NCI-H1436 treated with DMSO at 0.1 percent for 48 hours (cell line): ENCODE measurements at places on chromosomes 3 and 15.

DNA sequence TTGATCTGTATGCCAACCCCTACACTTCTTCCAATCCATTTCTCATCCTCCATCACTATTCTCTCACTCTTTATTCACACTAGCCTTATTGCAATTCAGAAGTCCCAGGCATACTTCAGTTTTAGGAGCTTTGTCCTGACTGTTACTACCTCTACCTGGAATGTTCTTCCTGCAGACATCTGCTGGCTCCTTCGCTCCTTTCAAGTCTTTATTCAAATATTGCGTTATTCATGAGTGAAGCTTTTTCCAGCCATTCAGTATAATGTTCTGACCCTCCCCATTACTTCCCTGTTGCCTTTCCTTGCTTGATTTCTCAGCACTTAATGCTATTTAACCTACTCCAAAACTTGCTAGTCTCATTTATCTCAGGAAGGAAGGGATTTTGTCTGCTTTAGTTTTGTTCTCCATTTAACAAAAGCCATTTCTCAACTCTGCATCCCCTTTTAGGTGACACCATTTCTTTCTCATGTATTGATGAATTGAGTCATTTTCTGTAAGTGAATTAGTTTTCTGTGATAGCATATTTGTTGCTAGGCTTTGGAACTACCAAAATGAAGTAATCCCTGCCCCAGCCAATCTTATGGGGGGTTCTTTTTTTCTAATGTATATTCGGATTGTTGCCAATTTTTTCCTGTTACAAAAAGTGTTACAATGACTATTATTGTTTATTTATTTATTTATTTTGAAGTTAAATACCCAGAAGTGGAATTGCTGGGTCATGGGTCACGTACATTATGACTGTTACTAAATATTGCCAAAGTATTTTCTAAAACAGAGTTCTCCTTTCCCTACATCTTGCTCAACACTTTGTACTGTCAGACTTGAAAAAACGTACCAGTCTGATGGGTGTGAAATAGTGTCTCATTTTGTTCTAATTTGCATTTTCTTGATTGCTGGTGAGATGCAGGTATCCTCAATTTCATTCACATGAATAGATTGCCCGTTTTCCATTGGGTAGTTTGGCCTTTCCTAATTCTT is 9.4 kb downstream of the ATP11B start:
- no peak for DNase-seq

- DNase-seq = no peak
Observed at GRCh38 chr3:149781741-149782140, 10.6 kb downstream of the ANKUB1 start.

GRCh38 chr15:64754663-64755426 is 20.5 kb downstream of the RBPMS2 start:
- DNase-seq = no peak

DNA sequence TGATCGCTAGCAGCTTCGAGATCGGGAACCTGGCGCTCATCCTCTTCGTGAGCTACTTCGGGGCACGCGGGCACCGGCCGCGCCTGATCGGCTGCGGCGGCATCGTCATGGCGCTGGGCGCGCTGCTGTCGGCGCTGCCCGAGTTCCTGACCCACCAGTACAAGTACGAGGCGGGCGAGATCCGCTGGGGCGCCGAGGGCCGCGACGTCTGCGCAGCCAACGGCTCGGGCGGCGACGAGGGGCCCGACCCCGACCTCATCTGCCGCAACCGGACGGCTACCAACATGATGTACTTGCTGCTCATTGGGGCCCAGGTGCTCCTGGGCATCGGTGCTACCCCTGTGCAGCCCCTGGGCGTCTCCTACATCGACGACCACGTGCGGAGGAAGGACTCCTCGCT is 62.5 kb downstream of the SLCO3A1 start:
- DNase-seq = no peak

- DNase-seq = no peak
Observed at GRCh38 chr3:46127503-46127902, 80.6 kb downstream of the CCR1 start.

- no peak for DNase-seq
Observed at GRCh38 chr15:47768735-47769134, 51.4 kb downstream of the SEMA6D start.

- DNase-seq = no peak
Observed at GRCh38 chr15:70523616-70524015, 239.7 kb downstream of the UACA start.

DNA sequence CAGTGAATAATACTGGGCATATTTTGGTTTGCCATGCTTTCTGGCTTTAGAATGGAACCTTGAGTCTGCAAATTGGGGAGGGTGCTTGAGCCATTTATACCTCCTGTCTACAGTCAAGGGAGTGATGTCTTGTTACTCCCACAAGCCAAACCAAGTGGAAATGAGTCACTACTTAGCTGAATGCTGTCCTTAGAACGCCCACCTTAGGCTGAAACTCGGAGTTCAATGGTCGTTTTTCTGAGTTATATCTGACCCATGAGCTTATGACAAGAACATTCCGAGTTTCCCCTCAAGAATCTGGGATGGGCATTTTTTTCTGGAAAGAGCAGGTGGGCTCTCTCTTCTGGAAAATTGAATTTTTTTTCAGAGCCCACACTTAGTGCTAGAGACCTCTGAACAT is 17.4 kb upstream of the CLDN18 start:
- DNase-seq = no peak
